ENCODE measurements at places on chromosomes 11 and 22. TPM values are rescaled to one million over a fixed set of nuclear protein-coding genes. Genes with fewer than 3 reads are reported as not detected.

Gene CSF2RB
- 0.98 TPM for total RNA-seq

Gene MS4A3
- total RNA-seq: not detected

Gene MUC6
- not detected for total RNA-seq

Gene JAML
- not detected for total RNA-seq

Gene FAM180B
- total RNA-seq: not detected

Data from fibroblast of the aortic adventitia (primary cell).